ENCODE measurements at places on chromosomes 3 and 15. TPM values are rescaled to one million over a fixed set of nuclear protein-coding genes. Genes with fewer than 3 reads are reported as not detected.

Gene LRRC31
- not detected for total RNA-seq

Gene MESP1
- 4.7 TPM for total RNA-seq

Gene HES1
- 13.2 TPM for total RNA-seq

DNA sequence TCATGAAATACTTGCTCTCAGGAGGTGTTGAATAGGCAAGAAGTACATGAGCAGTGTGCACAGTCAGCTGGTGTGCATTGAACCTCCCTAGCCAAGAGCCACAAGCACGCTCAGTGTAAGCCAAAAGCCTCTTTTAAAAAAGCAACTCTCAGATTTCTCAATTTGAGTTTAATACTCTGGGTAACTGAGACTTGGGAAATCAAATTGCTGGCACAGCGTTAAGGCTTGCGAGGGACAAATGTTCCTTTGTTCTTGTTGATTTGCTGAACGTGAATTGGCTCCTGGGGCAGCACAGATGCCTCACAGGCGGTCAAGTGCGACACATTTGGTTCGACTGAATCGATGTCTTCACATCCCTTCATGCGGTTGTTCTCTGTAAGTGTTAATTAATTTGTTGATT, at the start of gene FAM240A:
FAM240A (plus strand) TSS at position 202 of the 400 bp plus-strand sequence; CDS start at position 361, 159 bp downstream.
- DNase-seq = peak; percentile 35

GRCh38 chr3:36741285-36741684, 23.1 kb downstream of the DCLK3 start:
- no peak for DNase-seq

DNA sequence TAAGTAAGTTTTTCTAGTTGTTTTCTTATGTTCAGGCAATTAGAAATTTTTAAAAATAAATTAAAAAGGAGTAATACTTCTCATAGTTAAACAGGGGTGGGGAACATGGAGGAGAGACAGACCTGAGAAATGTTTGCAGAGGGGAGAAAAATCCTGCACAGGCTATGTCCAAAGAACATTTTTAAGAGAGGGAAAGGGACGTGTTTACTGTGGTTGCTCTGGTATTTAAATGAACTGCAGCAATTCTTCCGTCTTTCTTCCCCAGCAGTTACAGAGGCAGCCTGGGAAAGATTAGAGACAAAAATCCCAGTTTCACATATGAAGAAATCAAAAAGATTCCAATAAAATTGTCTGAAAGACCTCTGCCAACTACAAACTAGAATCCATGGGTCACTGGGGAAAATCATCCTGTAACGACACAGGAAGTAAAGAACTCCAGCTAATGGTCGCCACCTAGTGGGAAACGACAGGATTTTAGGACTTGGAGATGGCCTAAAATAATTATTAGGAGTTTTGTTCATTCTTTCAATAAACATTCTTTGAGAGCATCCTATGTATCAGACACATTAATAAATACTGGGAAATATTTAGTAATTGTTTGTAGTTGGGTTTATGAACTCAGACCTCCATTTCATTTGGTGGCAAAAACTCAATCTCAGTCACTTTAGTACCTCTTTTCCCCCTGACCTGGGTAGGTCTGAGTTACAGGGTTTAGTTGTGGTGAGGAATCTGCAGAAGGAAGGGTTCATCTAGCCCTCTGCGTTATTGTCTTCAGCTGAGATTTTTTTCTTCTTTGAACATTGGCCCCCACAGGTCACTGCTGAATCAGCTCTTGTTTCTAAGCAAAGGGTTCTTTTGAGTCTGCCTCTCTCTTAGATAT, 69.9 kb upstream of the GOLIM4 start:
- peak; percentile 38 for DNase-seq

- no peak for DNase-seq
Observed at GRCh38 chr3:196149831-196150301, 61.3 kb downstream of the ZDHHC19 start.

DNA sequence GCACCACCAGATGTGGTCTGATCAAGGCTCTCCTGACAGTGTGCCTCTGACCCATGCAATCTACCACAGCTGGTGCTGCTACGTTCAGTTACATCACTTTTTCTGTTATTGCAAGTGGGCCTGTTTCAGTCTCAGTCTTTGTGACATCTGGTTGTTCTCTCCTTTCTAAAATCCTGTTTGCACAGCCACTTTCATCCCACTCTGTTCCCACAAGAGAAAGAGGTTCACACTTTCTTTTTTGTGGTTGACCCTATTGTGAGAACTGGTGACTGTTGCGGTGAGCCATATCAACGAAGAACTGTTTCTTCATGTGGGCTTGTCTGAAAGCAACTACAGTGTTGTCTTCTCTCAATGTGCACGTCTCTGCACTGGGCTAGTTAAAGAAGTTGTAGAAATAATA, 342.8 kb upstream of the ARPP21 start:
- no peak for DNase-seq

- no peak for DNase-seq
Observed at GRCh38 chr15:48890375-48890972, 12.5 kb downstream of the EID1 start.

DNA sequence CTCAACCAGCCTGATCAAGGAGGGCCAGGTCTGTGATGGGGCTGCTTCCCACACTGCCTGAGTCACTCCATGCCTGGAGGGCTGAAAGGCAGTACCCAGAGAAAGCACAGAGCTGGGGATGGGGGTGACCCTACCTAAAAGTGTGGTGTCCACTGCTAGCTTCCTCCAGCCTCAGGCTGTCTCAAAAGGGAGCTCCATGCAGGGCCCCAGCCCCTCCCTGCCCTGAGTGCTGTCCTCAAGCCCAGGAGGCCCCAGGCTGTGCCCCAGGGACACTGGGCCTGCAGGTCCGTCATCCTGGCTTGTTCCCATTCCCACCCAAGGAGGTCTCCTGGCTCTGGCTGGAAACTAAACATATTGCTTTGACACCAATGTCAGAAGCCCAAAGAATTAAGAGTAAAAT, 56.8 kb downstream of the ZNF445 start:
- no peak for DNase-seq

- no peak for DNase-seq
Observed at GRCh38 chr3:11195721-11196332, 41.5 kb downstream of the HRH1 start.

- no peak for DNase-seq
Observed at GRCh38 chr15:101023501-101024072, 104.4 kb downstream of the LRRK1 start.

GRCh38 chr3:195133462-195133861, 137.5 kb downstream of the XXYLT1 start:
- peak; percentile 55 for DNase-seq

DNA sequence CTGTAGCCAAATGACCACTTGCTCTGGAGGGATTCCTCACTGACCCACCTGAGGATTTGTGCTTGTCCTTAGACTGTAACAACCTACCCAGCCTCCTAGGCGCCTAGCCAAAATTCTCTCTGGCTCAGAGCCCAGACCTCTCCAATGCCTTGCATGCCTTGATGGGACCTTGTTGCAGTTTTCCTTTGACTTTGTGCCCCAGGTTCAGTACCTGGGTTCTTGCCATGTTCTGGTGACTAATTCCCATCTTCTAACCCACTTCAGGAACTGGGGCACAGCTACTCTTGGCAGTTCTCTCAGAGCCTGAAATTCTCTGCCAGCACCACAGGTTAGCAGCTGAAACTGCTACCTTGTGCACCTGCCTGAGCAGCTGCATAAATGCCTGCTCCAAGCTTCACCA, 27.0 kb upstream of the UBE3A start:
- no peak for DNase-seq
